ENCODE measurements at places on chromosomes 13 and 19. TPM values are rescaled to one million over a fixed set of nuclear protein-coding genes. Genes with fewer than 3 reads are reported as not detected.

GRCh38 chr19:48606463-48607358 is at the start of gene SPACA4:
TSS of gene SPACA4 (plus strand) at chr19:48606742. CDS start at chr19:48606979, 237 bp downstream.
- no peaks in the 10 kb centered on the region for H3K4me1 ChIP-seq
- no peaks in the 10 kb centered on the region for H3K27me3 ChIP-seq
- H3K27ac ChIP-seq, result no peak within 1 kb of the TSS
- no peaks in the 10 kb centered on the region for H3K36me3 ChIP-seq

DNA sequence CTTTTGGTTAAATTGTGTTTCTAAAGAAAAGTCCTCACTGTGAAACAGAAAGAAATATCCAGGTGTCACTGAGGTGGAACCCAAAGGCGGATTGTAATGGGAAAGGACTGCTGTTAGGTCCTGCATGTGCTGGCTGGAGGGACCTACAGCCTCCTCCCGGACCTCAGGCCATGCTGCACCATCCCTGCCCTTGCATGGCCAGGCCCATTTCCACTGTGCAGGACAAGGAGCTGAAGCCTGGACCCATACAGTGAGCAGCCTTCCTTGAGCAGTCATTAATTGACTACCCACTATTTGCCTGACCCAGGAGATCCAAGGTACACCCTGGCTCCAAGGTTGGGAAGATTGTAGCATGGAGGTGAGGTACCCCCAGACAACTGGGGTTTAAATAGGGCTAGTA is 17.6 kb downstream of the VSTM2B start:
- no peak overlapping the region for H3K27ac ChIP-seq
- peaks cover 14% of the 10 kb centered on the region for H3K27me3 ChIP-seq
- H3K36me3 ChIP-seq, result no peaks in the 10 kb centered on the region
- DNase-seq, result no peak

The TRPC4 gene
- total RNA-seq, result 1.9 TPM

- H3K36me3 ChIP-seq, result peaks cover 54% of the 10 kb centered on the region
- H3K27me3 ChIP-seq, result no peaks in the 10 kb centered on the region
- DNase-seq, result no peak
Observed at GRCh38 chr19:49213791-49214190, 56.2 kb downstream of the TRPM4 start.

DNA sequence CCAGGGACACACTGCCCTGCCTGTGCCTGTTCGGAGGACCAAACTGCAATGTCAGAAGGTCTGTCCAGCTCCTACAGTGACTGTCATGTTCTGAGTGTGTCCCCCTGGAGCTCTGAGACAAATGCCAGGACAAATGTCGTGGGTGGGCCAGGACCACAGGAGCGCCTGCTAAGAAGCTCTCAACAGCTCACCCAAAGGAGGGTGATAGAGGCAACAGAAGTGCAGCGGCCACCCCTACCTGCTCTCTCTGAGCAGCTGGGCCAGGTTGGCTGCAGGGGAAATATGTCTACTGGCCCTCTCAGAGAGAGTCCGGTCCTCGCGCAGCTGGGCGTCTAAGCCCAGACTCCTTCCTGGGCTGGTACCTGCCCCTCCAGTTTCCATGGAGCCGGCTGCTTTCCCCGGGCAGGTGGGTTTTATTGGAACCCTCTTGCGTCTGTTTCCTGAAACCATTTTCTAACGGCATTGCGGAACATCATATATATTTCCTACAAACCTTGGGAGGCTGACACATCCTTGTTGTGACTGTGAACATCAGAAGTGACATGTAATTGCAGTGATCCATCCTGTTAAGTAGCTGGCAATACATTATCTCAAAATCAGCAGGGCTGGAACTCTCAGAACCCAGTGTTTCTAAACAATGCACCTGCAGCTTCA is 78.1 kb downstream of the CHST8 start:
- no peaks in the 10 kb centered on the region for H3K4me1 ChIP-seq
- no peak overlapping the region for H3K27ac ChIP-seq
- H3K4me3 ChIP-seq, result no peak overlapping the region
- DNase-seq, result no peak

Measured in heart right ventricle (tissue), 16 donors.